ENCODE measurements at places on chromosomes 5 and 9.

GRCh38 chr9:116308076-116308475 is 154.5 kb downstream of the PAPPA start:
- DNase-seq = no peak

GRCh38 chr5:32794086-32794485 is 83.0 kb downstream of the NPR3 start:
- DNase-seq = no peak

DNA sequence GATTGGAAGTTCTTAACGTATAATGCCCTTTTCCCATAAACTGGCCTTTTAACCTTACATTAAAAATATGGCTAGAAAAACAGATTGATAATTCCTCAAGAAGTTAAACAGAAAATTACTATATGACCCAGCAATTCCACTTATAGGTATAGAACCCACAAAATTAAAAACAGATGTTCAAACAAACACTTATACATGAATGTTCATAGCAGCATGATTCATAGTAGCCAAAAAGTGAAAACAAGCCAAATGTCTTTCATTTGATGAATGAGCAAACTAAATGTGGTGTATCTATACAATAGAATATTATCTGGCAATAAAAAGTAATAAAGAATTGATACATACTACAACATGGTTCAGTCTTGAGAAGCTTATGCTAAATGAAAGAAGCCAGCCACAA is 35.5 kb downstream of the POU5F2 start:
- no peak for DNase-seq

GRCh38 chr9:108283696-108284095 is 572.1 kb downstream of the ACTL7B start:
- DNase-seq = no peak

- no peak for DNase-seq
These were observed 3.4 kb downstream of the FREM1 start for GRCh38 chr9:14906644-14907359.
